Transverse colon (tissue), 4 donors: ENCODE measurements at places on chromosomes 12 and 14. TPM values are rescaled to one million over a fixed set of nuclear protein-coding genes. Genes with fewer than 3 reads are reported as not detected.

CLEC4E gene
- total RNA-seq = 0.96 TPM

GPD1 gene
- total RNA-seq = 22.1 TPM

GRCh38 chr14:34449819-34450541, 12.1 kb downstream of the SPTSSA start:
- no peaks in the 10 kb centered on the region for H3K36me3 ChIP-seq
- H3K4me1 ChIP-seq = peaks cover 22% of the 10 kb centered on the region
- H3K4me3 ChIP-seq = no peak overlapping the region
- DNase-seq = no peak
- H3K27me3 ChIP-seq = no peaks in the 10 kb centered on the region

DNA sequence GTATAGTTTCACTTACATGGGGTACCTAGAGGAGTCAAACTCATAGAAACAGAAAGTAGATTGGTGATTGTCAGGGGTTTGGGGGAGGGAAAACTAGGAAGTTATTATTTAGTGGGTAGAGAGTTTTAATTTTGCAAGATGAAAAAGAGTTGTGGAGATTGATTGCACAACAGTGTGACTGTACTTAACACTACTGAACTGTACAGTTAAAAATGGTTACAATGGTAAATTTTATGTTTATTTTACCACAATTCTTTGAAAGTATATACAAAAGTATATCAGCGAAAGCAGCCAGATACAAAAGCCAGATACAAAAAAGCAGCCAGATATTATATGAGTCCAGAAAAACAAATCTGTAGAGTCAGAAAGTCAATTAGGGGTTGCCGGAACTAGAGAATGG, 247.6 kb downstream of the IPO8 start:
- H3K27ac ChIP-seq = no peak overlapping the region
- no peaks in the 10 kb centered on the region for H3K4me1 ChIP-seq
- no peak overlapping the region for H3K4me3 ChIP-seq
- no peaks in the 10 kb centered on the region for H3K36me3 ChIP-seq
- no peaks in the 10 kb centered on the region for H3K27me3 ChIP-seq

DNA sequence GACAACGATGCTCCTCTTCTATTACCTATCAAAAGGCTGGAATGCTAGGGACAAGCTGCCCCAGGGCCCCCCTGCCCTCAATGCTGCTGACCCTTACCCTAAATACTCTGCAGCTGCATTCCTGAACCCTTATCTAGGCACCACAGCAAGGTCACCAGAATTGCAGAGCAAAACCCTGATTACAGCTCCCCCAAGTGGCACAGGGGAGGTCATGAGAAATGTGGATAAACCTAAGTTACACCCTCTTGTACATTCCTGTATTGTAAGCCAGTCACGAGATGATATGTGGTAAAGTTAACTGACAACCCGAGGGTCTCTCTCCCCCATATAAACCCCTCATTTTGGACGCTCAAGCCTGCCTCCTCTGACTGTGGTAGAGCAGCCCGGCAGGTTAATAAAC, 411.8 kb upstream of the STXBP6 start:
- H3K27ac ChIP-seq = no peak overlapping the region
- no peak for DNase-seq
- H3K4me1 ChIP-seq = no peaks in the 10 kb centered on the region
- H3K27me3 ChIP-seq = no peaks in the 10 kb centered on the region
